ENCODE measurements at places on chromosomes 12 and 14. TPM values are rescaled to one million over a fixed set of nuclear protein-coding genes. Genes with fewer than 3 reads are reported as not detected.

TTC6 gene
- total RNA-seq = 0.36 TPM

SMIM41 gene
- not detected for total RNA-seq

KRT6C gene
- total RNA-seq = not detected

P2RX2 gene
- total RNA-seq = not detected

TEX52 gene
- total RNA-seq = not detected

CD163L1 gene
- 3.8 TPM for total RNA-seq

NRXN3 gene
- total RNA-seq = 3.3 TPM

TAS2R10 gene
- total RNA-seq = 0.66 TPM

FOXN4 gene
- not detected for total RNA-seq

TULP3 gene
- total RNA-seq = 12.2 TPM

KIF26A gene
- total RNA-seq = 15.2 TPM

Measured in endothelial cell of coronary artery (primary cell).